GOT3 (cell line): ENCODE measurements at places on chromosomes 2 and 18.

GRCh38 chr2:59150217-59150849 is 909.2 kb upstream of the FANCL start:
- no peak for DNase-seq

DNA sequence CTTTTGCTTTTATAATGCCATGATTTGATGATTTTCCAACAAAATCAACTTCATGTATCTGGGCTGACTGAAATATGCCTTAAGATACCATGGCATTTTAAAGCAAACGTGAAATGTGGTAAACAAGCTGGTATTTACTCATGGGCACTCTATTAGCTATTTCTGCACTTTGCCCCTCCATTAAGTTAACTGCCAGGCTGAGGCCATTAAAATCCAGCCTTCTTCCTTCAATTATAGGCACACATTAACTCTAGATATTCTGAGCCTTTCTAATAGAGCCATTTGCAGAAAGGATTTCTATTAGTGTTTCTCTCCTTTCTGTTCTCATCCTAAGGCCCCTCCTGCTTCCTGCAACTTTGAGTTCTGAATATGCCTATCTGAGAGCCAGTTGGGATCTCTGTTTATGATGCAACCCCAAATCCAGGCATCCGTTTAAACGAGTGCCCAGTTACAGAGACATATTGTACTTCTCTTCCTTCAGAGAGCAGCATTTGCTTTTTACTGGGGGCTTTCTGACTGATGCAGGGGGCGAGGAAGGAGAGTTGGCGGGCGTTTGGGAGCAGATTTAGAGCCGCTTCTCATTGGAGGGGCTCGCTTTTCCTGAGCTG is 1.6 kb upstream of the KCNJ3 start:
- DNase-seq, result no peak

- no peak for DNase-seq
Measured at GRCh38 chr18:77131652-77132368, 773 bp downstream of the MBP start.

DNA sequence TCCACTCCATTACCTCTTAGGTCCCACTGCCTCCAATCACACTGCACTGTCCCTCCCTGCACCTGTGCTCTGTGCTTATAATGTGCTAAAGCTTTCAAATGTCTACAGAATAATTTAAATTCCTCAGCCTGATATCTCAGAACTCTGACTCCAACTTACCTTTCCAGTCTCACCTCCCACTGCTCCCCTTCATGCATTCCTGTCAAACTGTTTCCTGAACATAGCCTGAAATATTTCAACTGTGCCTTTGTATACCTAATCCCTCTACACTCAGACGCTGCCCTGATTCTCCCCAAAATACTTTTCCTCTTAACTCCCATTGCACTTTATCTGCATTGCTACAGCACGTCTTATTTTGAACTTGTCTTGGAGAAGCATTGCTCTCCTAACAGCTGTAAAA is 40.5 kb downstream of the CHMP3 start:
- no peak for DNase-seq

GRCh38 chr2:217996361-217996760 is 6.4 kb downstream of the TNS1 start:
- DNase-seq, result no peak

DNA sequence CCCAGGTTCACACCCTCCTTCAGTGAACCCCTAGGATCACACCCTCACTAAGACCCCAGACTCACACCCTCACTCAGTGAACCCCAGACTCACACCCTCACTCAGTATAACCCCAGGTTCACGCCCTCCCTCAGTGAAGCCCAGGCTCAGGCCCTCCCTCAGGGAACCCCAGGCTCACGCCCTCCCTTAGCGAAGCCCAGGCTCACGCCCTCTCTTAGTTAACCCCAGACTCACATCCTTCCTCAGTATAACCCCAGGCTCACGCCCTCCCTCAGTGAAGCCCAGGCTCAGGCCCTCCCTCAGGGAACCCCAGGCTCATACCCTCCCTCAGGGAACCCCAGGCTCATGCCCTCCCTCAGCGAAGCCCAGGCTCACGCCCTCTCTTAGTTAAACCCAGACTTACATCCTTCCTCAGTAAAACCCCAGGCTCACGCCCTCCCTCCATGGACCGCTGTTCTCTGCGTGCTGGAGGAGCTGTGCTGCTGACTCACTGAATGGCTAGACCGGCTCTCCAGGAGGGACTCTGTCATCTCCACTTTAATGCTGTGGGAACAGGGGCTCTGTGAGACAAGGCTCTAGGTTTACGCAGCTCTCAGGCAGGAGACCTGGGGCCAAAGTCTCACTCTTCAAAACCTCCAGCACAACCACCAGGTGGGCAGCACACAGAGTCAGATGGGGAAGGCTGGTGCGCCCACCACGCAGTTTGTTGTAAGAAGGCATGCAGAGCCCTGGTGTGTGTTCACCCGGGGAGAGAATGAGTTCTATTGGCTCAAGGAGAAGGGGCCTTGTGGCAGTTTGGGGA is 506.9 kb upstream of the MYT1L start:
- no peak for DNase-seq

DNA sequence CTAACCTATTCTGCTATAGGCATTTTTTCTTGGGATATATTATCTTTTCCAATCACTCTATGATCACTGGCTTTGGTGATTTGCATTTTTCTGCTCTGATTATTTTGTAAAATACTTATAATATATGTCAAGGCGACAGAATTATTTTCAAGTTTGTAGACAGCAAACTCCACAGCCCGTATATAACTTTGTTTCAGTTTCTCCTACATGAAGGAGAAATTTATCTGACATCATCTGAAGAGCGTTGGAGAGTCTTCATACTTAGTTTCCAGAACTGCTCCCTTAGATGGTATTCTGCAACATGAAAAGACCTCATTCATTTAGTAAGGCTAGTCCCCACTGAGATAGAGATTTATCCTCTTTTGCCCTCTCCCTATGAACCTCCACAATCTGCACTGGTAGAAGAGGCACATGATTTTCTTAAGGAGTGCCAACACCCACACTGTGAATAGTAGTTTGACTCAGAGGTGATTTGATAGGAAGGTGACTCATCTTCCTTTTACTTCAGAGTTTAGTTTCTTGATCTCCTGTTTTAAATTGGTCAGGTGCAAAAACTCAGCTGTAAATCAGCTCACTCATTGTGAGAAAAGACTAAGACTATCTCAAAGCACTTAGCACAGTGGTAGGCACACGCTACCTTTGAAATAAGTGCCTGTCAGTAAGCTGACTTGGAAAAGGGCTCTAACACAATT is 1848.6 kb upstream of the CELF4 start:
- DNase-seq, result no peak
